ENCODE measurements at places on chromosomes 16 and 17. TPM values are rescaled to one million over a fixed set of nuclear protein-coding genes. Genes with fewer than 3 reads are reported as not detected.

CMTM3 gene
- polyA plus RNA-seq, result 42.3 TPM

CALB2 gene
- not detected for polyA plus RNA-seq

KRTAP2-1 gene
- polyA plus RNA-seq, result not detected

KCNH6 gene
- 0.04 TPM for polyA plus RNA-seq

DBNDD1 gene
- polyA plus RNA-seq, result 1.5 TPM

CD300LB gene
- polyA plus RNA-seq, result not detected

DHRS7C gene
- not detected for polyA plus RNA-seq

SLC16A5 gene
- polyA plus RNA-seq, result 0.90 TPM

LDAF1 gene
- polyA plus RNA-seq, result 4.6 TPM

ASGR1 gene
- polyA plus RNA-seq, result not detected

CHD9NB gene
- polyA plus RNA-seq, result 0.99 TPM

SEPTIN12 gene
- polyA plus RNA-seq, result not detected

KRTAP4-9 gene
- polyA plus RNA-seq, result not detected

SDR42E1 gene
- 4.0 TPM for polyA plus RNA-seq

All from GM12878 (cell line).